ENCODE measurements at places on chromosomes 11 and 22. TPM values are rescaled to one million over a fixed set of nuclear protein-coding genes. Genes with fewer than 3 reads are reported as not detected.

- DNase-seq: no peak
These were observed 202.2 kb downstream of the CEP164 start for GRCh38 chr11:117529816-117530215.

- peak; percentile 80 for DNase-seq
These were observed 6.6 kb upstream of the PTS start for GRCh38 chr11:112219476-112220232.

- DNase-seq: no peak
These were observed 6.2 kb downstream of the LARGE2 start for GRCh38 chr11:45928535-45929215.

- DNase-seq: no peak
These were observed 201.9 kb upstream of the UBASH3B start for GRCh38 chr11:122453586-122453985.

- no peak for DNase-seq
These were observed 11.8 kb upstream of the BIRC3 start for GRCh38 chr11:102305352-102306047.

- no peak for DNase-seq
These were observed 3.6 kb downstream of the CCDC85B start for GRCh38 chr11:65894034-65894591.

- no peak for DNase-seq
These were observed 33.2 kb downstream of the PPP2R1B start for GRCh38 chr11:111733016-111733415.

DNA sequence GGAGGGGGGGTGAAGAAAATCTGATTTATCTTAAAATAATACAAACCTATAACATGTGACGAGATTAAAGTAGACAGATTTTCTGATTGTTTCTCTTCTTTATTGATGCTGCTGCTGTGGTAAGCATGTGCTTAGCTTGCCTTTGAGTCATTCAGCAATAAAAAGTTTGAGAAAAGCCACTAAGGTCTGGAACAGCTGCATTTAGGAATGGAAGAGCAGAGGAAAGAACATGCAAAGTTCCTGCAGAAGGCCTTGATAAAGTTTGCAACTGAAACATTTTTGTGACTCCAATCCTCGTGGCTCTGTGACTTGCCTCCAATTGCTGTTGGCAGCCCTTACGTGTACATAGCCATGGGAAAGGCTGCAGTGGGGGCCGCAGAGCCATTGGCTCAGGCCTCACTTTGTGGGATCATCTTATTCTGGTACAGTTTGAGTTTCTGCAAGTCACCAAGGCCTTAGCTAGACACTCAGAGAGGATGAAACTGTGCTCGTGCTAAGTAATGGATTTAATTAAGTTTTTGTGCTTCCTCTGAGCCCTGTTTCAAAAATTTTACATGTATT, 370.2 kb downstream of the AASDHPPT start:
- DNase-seq: no peak

DNA sequence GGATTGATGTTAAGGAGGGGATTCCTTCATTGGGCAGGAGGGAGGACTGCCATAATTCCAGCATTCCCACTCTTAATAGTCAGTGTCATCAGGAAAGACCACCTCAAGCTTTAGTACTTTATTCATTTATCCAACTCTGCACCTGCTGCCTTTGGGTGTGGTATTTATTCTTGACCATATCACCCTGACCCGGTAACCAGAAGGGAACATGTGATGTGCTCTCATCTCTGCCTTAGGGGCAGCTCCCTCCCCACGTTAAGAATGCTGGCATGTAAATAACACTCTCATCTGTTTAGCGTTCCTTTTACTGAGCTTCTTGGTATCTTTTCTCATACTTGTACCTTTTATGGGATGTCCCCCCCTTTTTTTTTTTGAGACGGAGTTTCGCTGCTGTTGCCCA, 7.7 kb downstream of the CAT start:
- no peak for DNase-seq

- no peak for DNase-seq
These were observed 1068.3 kb downstream of the OPCML start for GRCh38 chr11:132464003-132464342.

DNA sequence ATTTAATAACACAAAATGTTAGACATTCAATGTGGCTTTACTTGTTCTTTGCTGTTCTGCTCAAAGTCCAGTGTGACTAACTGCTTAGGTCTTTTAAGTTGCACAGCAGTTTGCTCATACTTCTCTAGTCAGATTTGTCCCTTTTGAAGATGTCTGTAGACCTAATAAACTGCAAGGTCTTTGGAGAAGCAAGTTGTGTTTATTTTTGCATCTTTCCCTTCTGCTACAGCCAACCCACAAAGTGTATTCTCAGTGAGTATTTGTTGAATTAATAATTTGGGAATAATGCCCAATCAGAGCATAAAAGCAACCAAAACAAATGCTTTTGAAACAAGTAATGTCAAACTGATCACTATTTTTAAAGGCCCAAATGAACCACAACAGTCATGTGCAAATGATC, 312.5 kb downstream of the CADM1 start:
- no peak for DNase-seq

DNA sequence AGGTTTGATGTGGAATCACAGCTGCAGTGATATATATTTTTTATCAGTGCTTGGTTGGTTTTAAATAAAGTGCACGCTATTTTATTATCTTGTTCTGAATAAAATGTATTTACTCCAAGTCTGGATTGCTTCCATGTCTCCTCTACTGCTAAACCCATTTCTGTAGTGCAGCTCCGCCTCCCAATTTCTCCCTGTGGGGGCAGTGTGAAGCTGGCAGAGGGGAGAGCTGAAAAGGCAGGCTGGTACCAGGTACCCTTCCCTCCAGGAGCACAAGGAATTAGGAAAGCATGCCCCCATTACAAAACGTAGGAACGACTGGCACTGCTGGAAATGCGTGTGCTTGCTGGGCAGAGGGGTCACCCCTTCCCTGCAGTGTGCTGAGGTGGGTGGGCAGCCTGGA, 934 bp upstream of the TMEM132A start:
- DNase-seq: no peak

- no peak for DNase-seq
These were observed 80.0 kb upstream of the PPARA start for GRCh38 chr22:46070215-46070802.

DNA sequence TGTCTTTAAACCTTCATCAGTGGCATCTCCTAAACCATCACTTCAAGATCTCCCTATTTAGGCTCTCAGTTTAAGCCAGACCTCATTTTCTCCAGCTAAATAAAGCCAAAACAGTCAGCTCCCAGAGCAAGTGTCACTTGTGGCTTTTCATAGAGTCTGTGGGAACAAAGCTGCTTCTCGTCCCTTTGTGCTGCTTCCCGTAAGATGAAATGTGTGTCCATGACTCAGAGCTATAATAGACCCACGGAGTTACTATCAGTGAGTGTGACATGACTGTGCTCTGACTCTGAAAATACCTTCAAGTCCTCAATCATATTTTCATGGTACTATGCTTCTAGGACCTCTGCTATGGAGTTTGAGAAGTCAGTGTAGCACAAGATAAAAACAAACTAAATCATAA, 57.3 kb upstream of the SLN start:
- no peak for DNase-seq

GRCh38 chr11:45060707-45061106, 85.7 kb upstream of the PRDM11 start:
- no peak for DNase-seq

GRCh38 chr11:68090706-68091105, 30.5 kb downstream of the CHKA start:
- no peak for DNase-seq

GRCh38 chr22:37748659-37749058, 51.8 kb downstream of the TRIOBP start:
- no peak for DNase-seq

DNA sequence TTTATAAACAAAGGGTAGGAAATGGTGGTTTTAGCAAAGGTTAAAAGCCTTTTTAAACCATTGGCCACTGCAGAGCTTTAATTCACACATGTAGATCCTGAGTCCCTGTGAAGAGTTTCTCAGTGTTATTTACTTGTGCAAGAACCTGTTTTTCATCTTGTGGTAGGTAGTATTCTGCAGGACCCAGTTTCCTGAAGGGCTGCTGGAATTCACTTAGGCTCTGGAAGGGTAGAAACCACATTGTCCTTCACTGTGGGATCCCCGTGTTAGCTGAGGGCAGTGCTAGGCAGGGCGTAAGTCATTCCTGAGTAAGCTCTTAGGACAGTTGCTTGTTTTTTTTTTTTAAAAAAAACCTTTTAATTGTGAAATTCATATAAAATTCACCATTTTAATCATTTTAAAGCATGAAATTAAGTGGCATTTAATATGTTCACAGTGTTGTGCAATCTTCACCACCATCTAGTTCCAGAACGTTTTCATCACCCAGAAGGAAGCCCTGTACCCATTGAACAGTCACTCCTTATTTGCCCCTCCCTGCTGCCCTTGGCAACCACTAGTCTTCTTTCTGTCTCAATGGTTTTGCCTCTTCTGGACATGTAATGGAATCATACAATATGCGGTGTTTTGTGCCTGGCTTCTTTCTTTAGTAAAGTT, 77.7 kb downstream of the C22orf31 start:
- DNase-seq: no peak

GRCh38 chr11:114270531-114271270, 25.5 kb upstream of the NNMT start:
- no peak for DNase-seq

DNA sequence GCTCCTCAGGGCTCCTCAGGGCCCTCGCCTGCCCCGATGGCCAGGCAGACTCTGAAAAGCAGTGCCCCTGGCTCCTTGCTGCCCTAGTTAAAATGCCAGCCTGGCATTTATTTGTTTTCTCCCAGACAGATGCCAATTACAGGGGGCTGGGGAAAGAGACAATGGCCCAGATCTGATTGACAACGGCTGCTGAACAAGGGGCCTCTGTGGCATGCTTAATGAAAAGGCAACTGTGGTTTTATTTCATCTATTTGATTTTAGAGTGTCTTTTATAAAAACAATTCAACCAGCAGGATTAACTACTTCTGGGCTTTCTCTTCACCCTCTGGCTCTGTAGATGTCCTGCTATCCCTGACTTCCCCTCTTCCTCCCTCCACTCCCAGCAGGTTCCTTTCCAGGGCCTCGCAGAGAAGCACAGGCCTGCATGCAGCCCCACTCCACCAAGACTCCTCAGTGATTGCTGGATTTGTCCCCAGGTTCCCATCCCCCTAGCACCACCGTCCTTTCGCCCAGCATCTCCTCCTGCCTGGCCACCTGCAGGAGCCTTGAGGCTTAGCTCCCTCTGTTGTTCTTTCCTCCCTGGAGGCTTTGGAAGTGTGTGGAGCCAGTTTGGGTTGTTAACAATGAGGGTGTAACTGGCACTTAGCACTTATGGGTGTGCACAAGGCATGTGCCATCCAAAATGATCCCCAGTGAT, 171.1 kb downstream of the TENM4 start:
- no peak for DNase-seq

- DNase-seq: no peak
These were observed 18.8 kb upstream of the USP47 start for GRCh38 chr11:11822946-11823345.

- DNase-seq: no peak
These were observed 38.3 kb downstream of the ATG13 start for GRCh38 chr11:46655631-46656030.

- peak; percentile 89 for DNase-seq
These were observed 187.2 kb downstream of the MAML2 start for GRCh38 chr11:96155627-96156378.

DNA sequence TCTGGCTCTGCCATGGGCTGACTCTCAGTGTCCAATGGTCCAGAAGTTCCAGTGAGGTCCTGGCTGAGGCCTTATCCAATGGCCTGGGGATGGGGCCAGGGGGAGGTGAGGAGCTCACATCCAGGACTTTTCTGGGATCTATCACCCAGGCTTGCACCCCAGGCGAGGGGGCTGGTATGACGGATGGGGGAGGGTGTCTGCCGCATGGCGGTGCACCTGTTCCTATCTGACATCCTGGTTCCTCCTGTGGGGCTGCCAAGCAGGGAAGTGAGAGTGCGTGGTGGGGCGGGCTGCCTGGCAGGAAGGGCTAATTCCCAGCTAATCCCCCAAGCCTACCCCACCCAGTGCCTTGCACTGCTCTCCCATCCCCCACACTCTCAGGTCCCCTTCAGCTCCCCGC, 102.1 kb downstream of the NECTIN1 start:
- DNase-seq: no peak

DNA sequence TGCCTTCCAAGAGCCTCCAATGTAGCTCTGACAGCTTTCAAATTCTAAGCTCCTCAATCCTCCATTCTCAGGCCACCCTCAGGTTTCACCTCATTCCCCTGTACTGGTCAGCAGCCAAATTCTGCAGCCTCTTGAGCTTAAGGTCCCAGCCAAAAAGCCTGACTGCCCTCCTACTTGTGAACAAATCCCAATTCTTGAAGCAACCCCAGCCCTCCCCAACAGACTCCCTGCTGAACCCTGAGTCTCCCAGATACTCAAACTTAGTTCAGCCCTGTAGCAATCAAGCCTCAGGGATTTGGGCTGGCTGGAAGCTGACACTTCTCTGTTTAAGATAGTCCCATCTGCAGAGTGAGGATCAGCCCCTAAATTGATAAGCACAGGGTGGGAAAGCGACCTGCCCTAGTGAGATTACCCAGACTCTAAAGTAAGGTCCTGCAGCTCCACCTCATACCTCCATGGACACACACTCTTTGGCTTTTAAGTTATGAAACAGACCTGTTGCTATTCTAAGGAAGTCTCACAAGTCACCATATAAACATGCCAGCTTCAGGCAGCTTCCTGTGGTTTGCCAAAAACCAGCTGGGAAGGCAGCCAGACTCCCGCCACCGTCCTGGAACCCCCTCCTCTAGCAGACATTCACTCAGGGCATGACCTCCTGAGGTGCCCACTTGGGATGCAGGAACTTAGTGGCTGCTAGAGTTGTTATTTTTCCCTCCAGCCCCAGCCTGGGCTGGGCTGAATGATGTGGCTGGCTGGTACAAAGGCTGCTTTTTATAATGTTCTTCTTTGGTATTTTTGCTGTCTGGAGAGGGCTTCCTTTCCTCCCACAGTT, 82.5 kb upstream of the PICALM start:
- no peak for DNase-seq

- no peak for DNase-seq
These were observed 21.7 kb downstream of the CTTN start for GRCh38 chr11:70420008-70420464.

VWA5A gene
- 9.1 TPM for total RNA-seq

DDX25 gene
- not detected for total RNA-seq

OR2AG1 gene
- not detected for total RNA-seq

POU2AF1 gene
- not detected for total RNA-seq

SLC22A8 gene
- total RNA-seq: not detected

PHF21B gene
- total RNA-seq: not detected

ART5 gene
- total RNA-seq: not detected

GAB4 gene
- not detected for total RNA-seq

TAGLN gene
- 467 TPM for total RNA-seq

TYR gene
- total RNA-seq: not detected

Measured in glomerular endothelial cell (primary cell).